ENCODE measurements at places on chromosomes 16 and 17.

DNA sequence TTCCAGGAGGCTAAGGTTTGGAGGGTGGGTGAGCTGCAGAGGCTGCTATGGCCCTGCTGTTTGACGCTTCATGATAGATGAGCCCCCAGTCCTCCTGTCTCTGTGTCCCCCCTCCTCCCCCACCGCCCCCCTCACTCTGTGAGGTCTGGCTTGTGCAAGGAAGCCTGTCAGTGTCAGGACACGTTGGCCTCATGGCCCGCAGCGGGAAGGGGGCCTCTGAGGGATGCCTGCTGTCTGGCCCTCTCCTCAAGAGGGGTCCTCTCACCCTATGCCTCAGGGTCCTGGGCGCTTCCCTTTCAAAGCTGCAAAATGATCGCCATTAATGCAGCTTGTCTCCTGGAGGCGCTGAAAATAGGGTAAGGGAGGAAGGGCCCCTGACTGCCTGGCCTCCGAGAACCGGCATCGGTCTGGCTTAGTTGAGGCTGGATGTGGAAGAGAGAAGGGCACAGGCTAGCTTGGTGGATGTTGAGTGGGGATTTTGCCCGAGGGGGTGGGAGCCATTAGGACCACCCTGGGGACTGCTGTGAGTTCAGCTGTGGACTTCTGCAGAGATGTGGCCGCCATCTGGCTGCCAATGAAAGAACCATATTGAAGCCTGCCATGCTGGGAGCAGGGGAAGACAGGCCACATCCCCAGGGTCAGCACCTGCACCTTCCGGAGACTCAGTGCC, 14.8 kb upstream of the GOSR2 start:
- DNase-seq: no peak

DNA sequence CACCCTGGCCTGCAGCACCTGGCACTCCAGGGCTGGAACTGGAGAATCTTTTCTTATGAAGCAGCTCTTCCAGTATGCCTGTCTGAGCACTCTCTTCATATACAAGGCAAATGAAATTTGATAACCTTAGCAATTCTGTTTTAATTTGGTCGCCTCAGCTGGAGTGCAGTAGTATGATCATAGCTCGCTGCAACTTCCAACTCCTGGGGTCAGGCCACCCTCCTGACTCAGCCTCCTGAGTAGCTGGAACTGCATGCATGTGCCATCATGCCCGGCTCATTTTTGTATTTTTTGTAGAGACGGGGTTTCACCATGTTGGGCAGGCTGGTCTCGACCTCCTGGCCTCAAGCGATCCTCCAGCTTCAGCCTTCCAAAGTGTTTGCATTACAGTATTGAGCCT, 140.8 kb upstream of the CHMP6 start:
- DNase-seq: no peak

GRCh38 chr17:47967607-47968252, 3.2 kb upstream of the CDK5RAP3 start:
- DNase-seq: no peak

DNA sequence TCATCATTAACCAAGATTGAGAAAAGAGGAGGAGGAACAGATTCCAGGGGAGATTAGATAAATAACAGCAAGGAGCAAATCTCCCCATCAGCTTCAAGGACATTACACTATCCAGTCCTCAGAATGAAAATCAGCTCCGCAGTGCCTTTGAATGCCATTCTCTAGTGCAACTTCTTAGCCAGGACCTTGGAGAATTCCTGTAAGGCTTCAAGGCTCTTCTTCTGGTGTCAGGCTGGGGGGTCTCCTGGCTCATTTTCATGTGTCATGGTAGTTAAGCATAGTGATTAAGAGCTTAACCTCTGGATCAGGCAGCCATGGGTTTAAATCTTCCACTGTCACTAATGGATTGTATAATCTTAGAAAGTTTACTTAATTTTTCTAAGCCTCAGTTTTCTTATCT, 137.3 kb upstream of the CCL2 start:
- DNase-seq: no peak

- no peak for DNase-seq
Observed at GRCh38 chr17:45650561-45650960, 133.6 kb upstream of the CRHR1 start.

DNA sequence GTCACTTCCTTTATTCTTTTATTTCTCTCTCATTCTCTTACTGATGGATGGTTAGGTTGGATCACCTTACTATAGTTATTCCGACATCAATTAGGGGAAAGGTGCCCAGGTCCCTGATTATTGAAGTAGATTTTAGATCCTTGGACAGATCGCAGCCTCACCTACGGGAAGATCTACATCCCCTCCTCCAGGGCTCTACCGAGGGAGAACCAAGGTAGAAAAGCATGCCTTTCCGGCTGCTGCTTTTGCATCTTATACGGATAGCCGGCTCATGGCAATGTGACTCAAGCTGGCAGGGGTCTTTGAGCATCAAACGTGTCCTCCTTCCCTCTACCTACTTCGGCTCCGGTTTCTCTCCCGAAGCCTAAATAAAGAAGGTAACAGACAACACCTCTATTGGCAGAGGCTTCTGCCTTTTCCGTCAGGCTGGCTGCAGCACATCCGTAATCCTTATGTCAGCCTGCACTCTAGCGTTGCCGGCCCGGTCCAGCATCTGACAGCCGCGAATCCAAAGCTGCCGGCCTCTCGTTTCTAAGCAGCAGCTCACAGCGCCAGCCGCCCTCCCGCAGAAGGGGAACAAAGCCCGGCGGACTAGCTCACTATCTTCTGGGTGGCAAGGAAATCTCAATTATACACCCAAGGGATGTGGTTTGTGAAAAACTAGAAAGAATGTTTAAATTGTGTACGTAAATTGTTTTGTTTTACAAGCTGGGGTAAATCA, 46.9 kb downstream of the IRX6 start:
- DNase-seq: no peak

- no peak for DNase-seq
Observed at GRCh38 chr17:17523001-17523730, 27.0 kb upstream of the RASD1 start.

DNA sequence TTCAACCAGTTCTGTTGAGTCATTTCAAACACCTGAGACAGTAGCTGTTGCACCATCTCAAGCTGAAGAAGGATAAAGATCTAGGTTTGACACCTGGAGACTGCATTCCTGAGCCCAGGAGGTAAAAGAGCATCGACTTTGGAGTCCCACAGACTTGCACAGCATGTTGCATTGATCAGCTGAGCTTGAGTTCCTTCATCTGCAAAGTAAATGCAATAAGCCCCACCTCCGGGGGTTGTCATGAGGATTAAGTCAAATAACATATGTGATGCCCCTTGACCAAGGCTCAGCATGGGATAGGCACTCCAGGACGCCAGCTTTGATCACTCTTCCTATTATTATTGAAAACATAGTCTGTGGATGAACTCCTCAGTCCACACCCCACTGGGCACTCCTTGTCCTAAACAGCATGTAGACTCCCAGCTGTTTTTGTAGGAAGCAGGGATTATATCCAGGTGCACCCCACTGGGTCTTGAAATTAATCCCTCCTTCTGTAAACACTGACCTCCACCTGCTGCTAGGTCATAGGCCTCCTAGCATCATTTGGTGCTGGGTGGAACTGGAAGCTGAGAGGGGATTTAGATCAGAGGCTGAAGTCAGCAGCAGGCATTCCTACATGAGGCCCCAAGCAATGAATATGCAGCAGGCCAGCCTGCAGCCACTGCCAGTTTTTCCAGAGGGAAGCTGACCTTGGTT, 259.0 kb downstream of the HS3ST4 start:
- no peak for DNase-seq

DNA sequence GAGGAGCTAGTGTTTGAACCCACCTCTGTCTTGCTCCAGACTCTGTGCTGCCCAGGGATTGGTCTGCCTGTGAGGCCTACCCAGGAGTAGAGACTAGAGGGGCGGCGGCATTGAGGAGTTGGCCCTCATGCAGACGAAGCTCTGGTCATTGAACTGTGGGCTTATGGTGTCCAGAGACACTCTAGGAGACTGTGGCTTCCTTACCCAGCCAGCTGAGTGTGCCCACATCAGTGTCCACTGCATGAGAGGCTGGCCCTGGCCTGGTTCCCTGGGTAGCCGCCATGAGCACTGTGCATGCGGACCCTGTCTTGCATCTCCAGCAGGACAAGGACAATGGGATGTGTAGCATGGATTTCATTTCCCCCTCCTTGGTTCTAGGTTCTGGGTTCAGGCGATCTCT, 14.0 kb downstream of the SGSM2 start:
- no peak for DNase-seq

GRCh38 chr16:29737713-29738112, 8.1 kb downstream of the C16orf54 start:
- DNase-seq: no peak

All from activated T-cell treated with anti-CD3 and anti-CD28 coated beads for 24 hours (primary cell).